ENCODE measurements at places on chromosomes 11 and 22.
A peak's percentile ranks its signal among the peaks of the same experiment; 100 is the strongest.

DNA sequence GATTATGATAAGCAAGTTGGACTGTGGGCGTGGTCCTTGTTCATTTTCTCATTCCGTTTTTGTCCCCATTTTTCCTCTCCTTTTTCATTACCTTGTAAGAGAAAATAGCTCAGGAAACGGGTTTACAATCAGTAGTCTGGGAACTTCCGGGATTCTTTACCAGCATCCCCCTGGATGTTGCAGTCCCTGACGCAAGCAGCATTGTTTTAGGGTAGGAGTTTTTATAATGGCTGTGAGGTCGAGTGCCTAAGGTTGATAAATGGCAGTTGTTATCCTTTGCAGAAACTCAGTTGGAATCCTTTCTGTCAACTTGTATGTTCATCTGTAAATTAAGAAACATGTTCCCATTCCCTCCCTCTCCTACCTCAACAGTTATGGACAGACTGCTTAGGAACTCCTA lies 68.3 kb downstream of the ARHGEF12 start:
- no peak for DNase-seq

- no peak for DNase-seq
Measured at GRCh38 chr11:91850021-91850420, 374.6 kb upstream of the FAT3 start.

DNA sequence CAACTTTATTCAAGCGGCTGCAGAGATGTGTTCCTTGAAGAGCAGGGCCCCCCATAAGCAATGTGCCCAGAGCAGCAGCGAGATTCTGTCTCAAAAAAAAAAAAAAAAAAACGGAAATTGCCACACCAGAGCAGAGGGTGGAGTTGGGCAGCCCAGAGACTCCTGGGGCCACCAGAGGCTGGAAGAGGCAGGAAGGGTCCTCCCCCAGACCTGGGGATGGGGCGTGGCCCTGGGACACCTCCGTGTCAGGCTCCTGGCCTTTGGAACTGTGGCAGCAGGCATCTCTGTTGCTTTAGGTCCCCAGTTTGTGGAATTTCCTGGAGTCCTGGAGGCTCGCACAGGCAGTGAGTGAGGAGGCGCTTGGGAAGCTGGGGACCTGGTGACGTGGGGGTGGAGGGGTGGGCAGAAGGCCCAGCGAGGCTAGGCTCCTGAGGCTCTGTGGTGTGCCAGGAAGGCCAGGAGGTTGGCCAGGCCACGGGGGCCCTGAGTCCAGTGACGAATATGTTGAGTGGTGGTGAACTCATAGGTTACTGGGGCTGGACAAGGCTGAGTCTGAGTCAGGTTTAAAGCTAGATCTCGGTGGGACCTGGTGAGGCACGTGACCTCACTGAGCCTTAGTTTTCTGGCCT lies 735.6 kb downstream of the BRD1 start:
- no peak for DNase-seq

DNA sequence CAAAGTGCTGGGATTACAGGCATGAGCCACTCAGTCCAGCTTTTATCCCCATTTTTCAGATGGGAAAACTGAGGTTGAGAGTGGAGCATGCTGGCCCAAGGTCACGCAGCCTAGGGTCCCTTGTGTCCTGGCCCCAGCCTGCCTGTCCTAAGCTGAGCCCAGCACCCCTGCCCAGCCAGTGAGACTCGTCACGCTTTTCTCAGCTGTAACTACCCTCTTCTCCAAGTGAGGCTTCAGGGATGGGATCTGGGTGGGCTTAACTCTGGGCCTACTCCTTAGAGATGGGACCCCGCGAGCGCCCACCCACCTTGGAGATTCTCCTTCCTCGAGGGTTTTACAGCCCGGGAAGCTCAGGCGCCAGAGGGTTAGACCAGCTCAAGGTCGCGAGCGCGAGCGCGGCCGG lies 390 bp upstream of the TMEM151A start:
- DNase-seq: no peak

GRCh38 chr11:26287067-26287518 lies 44.8 kb upstream of the ANO3 start:
- no peak for DNase-seq

GRCh38 chr11:94449029-94449428 lies 44.6 kb downstream of the MRE11 start:
- no peak for DNase-seq

DNA sequence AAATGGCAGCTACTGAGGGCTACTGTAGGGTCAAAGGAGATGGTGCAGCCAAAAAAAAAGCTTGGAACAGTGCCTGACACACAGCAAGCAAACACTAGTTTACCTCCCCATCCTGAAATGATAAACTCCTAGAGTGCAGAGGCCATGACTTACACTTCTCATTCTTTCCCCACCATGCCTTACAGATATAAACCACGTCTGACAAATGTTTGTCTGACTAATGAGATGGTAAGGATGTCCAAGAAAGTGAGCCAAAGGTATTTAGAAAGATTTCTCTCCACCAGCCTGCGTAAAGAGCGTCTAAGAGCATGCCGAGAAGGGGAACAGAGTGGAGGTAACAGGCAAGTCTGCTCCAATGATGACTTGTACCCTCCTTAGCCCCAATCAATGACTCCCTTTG lies 99.0 kb downstream of the LARGE1 start:
- no peak for DNase-seq

GRCh38 chr11:124108156-124108555 lies 7.1 kb upstream of the VWA5A start:
- DNase-seq: peak; percentile 3

DNA sequence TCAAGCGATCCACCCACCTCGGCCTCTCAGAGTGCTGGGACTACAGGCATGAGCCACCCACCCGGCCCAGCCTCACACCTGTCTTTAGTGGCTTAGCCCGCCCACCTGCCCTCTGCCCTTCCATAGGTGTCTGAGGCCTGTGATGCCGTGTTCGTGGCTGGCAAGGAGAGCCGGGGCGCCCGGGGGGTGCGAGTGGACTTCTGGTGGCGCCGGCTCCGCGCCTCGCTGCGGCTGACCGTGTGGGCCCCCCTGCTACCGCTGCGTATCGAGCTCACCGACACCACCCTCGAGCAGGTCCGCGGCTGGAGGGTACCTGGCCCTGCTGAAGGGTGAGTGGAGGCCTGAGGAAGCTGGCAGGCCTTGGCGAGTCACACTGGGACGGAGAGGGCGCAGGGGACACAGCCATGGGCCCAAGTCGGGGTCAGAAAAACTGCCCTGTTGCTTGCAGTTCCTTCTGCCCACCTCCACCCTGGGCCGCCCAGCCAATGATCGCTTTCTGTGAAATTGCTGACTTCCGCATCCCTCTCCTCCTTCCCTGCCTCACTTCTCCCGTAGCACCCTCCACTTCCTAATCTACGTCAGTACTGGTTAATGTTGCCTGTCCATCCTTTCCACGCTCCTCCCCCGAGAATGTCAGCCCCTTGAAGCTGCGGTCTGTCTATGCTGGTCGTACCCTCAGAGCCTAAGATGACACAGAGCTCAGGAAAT lies 9.3 kb downstream of the TMEM132A start:
- no peak for DNase-seq

All from NCI-H1436 (cell line).